ENCODE measurements at places on chromosomes 16 and 17. TPM values are rescaled to one million over a fixed set of nuclear protein-coding genes. Genes with fewer than 3 reads are reported as not detected.

RND2 gene
- total RNA-seq, result 0.66 TPM

ESRP2 gene
- total RNA-seq, result 42.5 TPM

PMP22 gene
- total RNA-seq, result 28.7 TPM

CHST5 gene
- 0.32 TPM for total RNA-seq

GJD3 gene
- not detected for total RNA-seq

CDRT15L2 gene
- total RNA-seq, result not detected

TMEM186 gene
- 14.0 TPM for total RNA-seq

KRTAP4-9 gene
- total RNA-seq, result not detected

Data from HCT116 (cell line).